ENCODE measurements at places on chromosomes 5 and 9.

DNA sequence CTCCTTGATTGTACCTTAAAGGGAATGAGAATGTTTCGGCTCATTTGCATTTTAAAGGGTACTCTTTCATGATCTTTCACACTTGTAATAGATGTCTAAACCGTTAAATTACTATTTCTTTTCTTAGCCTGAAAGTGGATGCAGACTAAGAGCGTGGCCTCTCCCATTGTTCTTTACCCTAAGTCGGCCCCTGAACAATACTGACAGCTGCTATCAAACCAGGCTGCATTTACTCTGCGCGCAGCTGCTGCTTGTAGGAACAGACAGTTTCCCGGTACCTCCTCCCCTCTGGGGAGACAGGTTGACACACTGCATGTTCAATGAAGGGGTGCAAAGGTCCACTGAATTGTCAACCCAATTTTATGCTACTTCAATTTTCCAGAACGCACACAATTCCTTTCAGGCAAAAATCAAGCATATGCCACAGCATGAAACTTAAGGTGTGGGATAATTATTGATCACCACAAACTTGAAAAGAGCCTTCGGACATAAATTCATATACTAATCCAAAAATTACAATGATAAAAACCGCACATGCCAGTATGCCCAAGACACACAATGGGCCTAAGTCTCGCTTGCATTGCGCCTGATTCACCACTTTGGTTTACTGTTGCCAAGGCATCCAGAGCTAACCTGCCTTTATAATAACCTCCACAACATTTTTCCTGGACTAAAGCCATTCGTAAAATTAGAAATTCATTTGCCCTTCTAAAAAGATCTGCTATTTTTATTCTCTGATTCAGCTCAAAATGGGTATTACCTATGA, 39.7 kb downstream of the TLE1 start:
- no peak for DNase-seq

DNA sequence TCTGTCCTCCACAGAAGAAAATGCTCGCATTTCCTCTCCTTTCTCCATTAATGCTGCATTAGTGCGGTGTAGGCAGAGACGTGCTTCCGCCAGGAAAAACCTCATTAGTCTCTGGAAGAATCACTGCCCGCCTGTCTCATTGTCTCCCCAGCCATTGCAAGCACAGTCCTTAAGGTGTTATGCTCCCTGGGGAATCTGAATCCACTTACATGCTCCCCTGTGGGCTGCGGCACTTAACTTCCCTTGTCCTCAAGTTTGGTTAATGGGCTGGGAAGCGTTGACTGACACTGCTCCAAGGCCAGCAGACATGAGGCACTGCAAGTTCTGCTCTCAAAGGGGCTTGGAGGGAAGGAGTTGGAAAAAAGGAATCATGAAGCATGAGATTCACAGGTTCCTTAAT, 41.6 kb downstream of the TARS1 start:
- no peak for DNase-seq

DNA sequence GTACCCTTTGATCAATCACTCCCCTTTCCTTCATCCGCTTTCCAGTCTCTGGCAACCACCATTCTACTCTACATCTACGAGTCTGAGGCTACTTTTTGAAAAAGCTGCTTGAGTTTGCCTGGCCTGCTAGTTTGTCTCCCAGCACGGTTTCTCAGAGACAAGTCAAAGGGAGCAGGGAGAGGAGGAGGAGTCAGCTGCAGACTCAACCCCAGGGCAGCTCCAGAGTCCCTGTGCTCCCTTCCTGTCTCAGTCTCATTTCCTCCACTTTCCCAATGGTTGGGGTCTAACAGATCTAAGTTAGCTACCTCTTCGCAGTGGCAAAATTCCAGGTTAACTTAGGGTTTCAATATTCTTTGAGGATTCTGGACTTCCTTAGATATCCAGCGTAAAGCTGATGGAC, 80.0 kb upstream of the PCA3 start:
- no peak for DNase-seq

GRCh38 chr5:43498581-43498980, 14.9 kb upstream of the TMEM267 start:
- DNase-seq, result no peak

GRCh38 chr5:179382486-179382885, 37.2 kb upstream of the ADAMTS2 start:
- no peak for DNase-seq

- DNase-seq, result no peak
Observed at GRCh38 chr5:143820451-143820850, 8.5 kb downstream of the HMHB1 start.

DNA sequence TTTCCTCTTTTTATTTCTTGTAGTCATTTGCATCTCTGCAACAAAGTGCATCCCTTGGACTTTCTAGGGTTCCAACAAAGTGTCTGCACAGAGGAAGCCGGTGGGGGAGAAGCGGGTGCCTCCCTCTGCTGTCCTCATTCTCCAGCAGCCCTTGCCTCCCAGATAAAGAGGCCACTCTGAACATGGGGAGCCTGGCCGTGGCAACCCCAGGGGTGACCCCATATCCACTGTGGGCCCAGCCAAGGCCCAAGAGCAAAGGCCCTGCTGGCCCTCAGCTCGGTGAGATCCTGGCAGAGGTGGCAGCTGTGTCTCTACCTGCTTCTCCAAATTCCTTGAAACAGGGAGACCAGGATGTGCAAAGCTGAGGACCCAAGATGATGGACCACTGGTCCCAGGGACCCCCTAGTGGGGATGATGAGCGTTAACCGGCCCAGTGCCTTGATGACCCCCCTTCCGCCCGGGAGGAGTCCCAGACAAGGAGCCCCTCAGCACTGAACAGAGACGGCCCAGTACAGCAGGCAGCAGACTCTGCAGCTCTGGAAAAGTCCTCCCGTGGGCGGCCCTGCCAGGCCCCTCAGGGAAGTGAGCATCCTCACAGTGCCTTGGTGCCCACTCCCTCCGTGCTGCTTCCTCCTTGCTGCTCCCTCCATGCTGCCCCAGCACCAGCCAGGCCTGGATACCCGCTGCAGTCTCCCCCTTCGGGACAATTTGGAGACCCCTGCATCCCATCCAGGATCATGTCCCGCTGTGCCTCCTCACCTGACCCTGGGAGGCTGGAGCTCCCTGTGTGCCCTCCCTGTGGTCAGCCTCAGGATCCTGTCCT, 62.5 kb downstream of the MRPL36 start:
- DNase-seq, result no peak

DNA sequence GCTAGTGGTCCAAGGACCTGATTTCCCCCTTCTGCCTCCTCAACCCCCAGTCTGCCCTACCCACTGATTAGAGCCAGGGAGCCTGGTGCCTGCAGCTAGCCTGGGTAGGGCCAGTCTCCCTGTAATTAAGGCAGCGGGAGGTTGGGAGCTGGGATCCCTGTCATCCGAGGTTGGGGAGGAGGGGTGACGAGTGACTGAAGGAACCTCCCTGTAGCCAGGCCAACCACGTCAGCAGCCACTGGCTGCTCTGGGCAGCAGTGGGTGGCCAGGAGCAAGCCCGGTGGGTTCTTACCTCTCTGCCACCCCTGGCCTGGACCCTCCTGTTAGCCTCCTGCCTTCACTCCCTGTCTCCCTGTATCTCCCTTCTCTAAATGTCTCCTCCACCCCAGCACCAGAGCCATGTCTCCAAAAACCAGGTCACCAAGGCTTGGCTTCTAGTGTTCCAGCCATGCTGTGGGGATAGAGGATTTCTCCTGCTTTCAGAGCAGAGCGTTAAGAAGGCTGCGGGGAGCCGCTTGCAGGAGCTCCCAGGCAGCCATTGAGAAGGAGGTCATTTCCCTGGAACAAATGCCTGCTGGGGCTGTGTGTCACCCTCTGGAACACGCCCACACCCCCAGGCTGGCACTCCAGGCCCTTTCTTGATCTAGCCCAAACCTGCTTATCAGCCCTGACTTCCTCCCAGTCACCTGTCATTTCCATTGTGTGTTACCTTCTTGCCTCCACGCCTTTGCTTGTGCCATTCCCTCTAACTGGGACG, 65.0 kb upstream of the GGTA1 start:
- no peak for DNase-seq

DNA sequence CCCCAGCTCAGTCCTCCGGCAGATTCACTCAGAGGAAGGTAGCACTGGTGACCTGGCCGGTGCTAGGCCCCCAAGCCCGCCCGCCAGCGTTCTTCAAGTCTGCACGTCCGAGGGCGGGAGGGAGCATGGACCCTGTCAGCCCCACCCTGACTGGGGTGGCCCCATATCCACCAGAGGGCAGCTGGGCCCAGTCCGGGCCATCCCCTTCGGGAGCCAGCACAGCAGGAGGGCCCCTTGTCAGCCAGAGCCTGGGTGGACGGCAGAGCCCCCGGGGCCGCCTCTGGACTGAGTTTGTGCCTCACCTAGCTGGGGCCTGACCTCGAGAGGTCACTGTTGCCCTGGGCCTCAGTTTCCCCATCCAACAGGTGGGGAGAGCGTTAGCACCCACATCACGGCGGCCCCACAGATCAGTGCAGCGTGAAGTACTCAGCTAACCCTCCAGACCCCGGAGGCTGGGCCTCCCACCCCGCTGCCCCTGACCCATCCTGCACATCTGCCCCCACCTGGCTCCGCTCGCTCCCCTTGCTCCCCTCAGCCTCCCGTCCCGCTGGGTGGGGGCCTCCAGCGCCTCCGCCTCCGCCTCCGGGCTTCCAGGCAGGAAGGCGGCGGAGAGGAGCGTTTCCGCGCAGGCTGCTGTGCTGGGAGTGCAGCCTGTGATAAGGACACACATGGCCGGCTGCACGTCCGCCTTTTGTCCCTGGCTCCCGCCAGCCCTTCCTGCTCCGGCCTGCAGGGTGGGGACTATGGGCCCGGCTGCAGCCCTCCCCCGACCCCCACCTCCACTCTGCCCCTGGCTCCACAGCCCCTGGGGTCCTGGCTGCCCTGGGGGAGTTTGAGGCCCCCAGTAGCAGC, 16.6 kb upstream of the EGFL7 start:
- no peak for DNase-seq
